IMR-90 (cell line): ENCODE measurements at places on chromosomes 1 and 21. TPM values are rescaled to one million over a fixed set of nuclear protein-coding genes. Genes with fewer than 3 reads are reported as not detected.
A peak's percentile ranks its signal among the peaks of the same experiment; 100 is the strongest.

- H3K4me1 ChIP-seq: no peaks in the 10 kb centered on the region
- H3K27me3 ChIP-seq: peaks cover 14% of the 10 kb centered on the region
- H3K4me3 ChIP-seq: no peak overlapping the region
- H3K27ac ChIP-seq: no peak overlapping the region
- H3K36me3 ChIP-seq: peaks cover 17% of the 10 kb centered on the region
These were observed 13.2 kb downstream of the RHOU start for GRCh38 chr1:228748431-228748830.

GRCh38 chr1:167854184-167854583 is 59.8 kb downstream of the ADCY10 start:
- no peak overlapping the region for H3K27ac ChIP-seq
- H3K36me3 ChIP-seq: no peaks in the 10 kb centered on the region
- no peaks in the 10 kb centered on the region for H3K4me1 ChIP-seq
- no peaks in the 10 kb centered on the region for H3K27me3 ChIP-seq
- DNase-seq: no peak

DNA sequence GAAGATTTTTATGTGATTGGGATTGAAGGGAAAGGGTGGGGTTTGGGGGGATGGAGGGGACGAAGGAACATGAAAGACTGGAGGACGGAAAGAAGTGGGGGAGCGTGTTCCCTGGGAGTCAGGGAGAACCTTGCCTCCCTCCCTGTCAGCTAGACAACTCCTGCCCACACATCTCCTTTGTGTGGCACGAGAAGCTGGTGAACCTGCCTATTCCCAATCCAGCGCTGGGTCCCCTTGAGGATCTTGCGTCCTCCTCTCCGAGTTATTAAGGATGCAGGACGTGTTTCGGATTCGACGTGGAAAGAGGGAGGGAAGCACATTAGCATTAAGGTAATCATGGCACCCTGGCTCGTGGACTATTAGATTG is 1.4 kb downstream of the LRRC7 start:
- no peak overlapping the region for H3K4me3 ChIP-seq
- no peak for DNase-seq
- H3K27ac ChIP-seq: no peak overlapping the region
- peaks cover 36% of the 10 kb centered on the region for H3K27me3 ChIP-seq

- peaks cover 78% of the 10 kb centered on the region for H3K27me3 ChIP-seq
- H3K36me3 ChIP-seq: no peaks in the 10 kb centered on the region
- H3K4me3 ChIP-seq: no peak overlapping the region
- H3K4me1 ChIP-seq: no peaks in the 10 kb centered on the region; the same call in 1 of the 2 replicates
These were observed 52.8 kb downstream of the RAP1GAP start for GRCh38 chr1:21616372-21616771.

GRCh38 chr1:78490861-78491450 is at the start of gene PTGFR:
PTGFR (plus strand) TSS chr1:78490974; CDS start chr1:78492744, 1,770 bp downstream.
- no peaks in the 10 kb centered on the region for H3K27me3 ChIP-seq
- DNase-seq: peak; percentile 36
- peak within 1 kb of the TSS; percentile 47 for H3K27ac ChIP-seq
- H3K4me3 ChIP-seq: peak within 1 kb of the TSS; percentile 61
- H3K4me1 ChIP-seq: no peaks in the 10 kb centered on the region; the same call in 1 of the 2 replicates

DNA sequence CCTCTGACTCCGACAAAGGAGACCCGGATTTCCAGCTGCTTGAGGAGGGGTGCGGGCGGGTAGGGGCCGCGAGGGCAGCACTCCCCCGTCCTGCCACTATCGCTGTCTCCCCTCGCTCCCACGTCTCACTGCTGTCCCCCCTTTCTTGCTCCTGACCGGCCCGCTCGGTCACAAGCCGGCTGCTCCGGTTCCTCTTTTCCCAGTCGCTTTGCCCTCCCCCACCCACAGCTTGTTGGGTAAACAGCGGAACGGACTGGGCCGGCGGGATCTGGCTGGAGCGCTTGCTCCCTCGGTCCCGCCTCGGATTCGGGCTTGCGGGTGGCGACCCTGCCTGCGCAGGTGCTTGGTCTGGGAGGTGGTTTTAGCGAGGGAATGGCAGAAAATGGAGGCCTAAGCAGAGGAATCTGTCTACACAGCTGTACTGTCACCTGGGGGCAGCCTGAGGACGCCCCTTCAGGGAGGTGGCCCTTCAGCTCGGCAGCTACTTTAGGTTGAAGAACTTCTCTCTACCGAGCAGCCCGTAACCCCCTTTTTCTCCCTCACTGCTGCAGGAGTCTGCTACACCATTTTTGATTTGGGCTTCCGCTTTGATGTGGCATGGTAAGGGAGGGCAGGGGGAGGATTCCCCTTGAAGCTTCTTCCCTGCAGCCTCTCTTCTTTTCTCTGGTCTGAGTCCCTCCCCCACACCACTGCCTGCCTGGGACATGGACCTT is 645 bp downstream of the ATP6V0B start:
- H3K27me3 ChIP-seq: no peaks in the 10 kb centered on the region
- peak overlapping the region; percentile 73 for H3K27ac ChIP-seq
- peaks cover 18% of the 10 kb centered on the region for H3K4me1 ChIP-seq
- no peak for DNase-seq

KRTAP11-1 gene
- not detected in 2 replicates for total RNA-seq

SLC2A5 gene
- 0.18 TPM in 1 of 2 replicates, not detected in the other for total RNA-seq

DNA sequence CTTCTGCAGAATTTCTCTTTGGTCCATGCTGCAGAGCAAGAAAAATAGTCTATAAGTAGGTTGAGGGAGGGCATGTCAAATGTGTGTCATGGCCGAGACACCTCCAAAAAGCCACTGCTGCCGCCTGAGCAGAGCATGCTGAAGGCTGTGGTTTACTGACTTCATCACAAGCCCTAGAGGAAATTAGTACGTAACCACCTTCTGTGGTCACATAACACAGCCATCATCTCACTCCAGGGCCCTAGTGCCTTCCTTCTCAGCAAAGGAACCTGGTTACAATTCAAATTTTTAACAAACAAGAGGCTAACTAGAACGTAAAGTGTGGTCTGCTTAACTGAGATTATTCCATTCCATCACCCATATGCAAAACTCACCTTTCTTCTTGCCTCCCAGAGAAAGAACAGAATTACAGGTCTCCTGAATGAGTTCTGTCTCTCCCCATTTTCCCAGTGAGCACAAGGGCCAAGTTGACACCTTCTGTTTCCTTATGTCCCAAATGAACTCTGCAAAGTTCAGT is at the start of gene PTPN22:
Gene PTPN22 (minus strand): TSS at position 116 of the 517 bp plus-strand sequence.
- H3K4me3 ChIP-seq: no peak within 1 kb of the TSS
- no peaks in the 10 kb centered on the region for H3K27me3 ChIP-seq
- no peaks in the 10 kb centered on the region for H3K36me3 ChIP-seq
- DNase-seq: peak; percentile 83
- peaks cover 6% of the 10 kb centered on the region; the same call in 1 of the 2 replicates for H3K4me1 ChIP-seq

RHOU gene
- 0.72 and 0.83 TPM in 2 replicates for total RNA-seq

- no peak overlapping the region for H3K4me3 ChIP-seq
- peak overlapping the region; percentile 7 for H3K27ac ChIP-seq
- peaks cover 76% of the 10 kb centered on the region for H3K4me1 ChIP-seq
- H3K27me3 ChIP-seq: no peaks in the 10 kb centered on the region
- peaks cover 65% of the 10 kb centered on the region for H3K36me3 ChIP-seq
These were observed 14.9 kb downstream of the SLC2A1 start for GRCh38 chr1:42943728-42944127.

CELSR2 gene
- 1.1 and 1.3 TPM in 2 replicates for total RNA-seq

ATAD3C gene
- total RNA-seq: not detected in 2 replicates

GRCh38 chr1:56502700-56503245 is 76.6 kb downstream of the PLPP3 start:
- DNase-seq: peak; percentile 50
- no peak overlapping the region for H3K27ac ChIP-seq
- H3K36me3 ChIP-seq: peaks cover 75% of the 10 kb centered on the region
- peaks cover 5% of the 10 kb centered on the region; the same call in 1 of the 2 replicates for H3K4me1 ChIP-seq
- H3K27me3 ChIP-seq: no peaks in the 10 kb centered on the region

GRCh38 chr21:45459171-45460010 is 54.4 kb downstream of the COL18A1 start:
- DNase-seq: no peak
- peak overlapping the region; percentile 83 for H3K27ac ChIP-seq
- H3K27me3 ChIP-seq: no peaks in the 10 kb centered on the region
- peaks cover 44% of the 10 kb centered on the region for H3K4me1 ChIP-seq

- H3K27ac ChIP-seq: no peak overlapping the region
- no peak for DNase-seq
- H3K4me3 ChIP-seq: no peak overlapping the region
- no peaks in the 10 kb centered on the region for H3K27me3 ChIP-seq
These were observed 41.7 kb downstream of the PLXNA2 start for GRCh38 chr1:208202333-208202995.

SH3BGR gene
- total RNA-seq: 1.1 and 1.6 TPM in 2 replicates

- DNase-seq: no peak
- no peak overlapping the region for H3K4me3 ChIP-seq
- no peak overlapping the region for H3K27ac ChIP-seq
These were observed 16.9 kb upstream of the PTTG1IP start for GRCh38 chr21:44890338-44890931.

GRCh38 chr1:59314776-59315528 is 18.1 kb downstream of the FGGY start:
- H3K27ac ChIP-seq: no peak overlapping the region
- no peaks in the 10 kb centered on the region for H3K36me3 ChIP-seq
- H3K4me3 ChIP-seq: no peak overlapping the region
- peaks cover 7% of the 10 kb centered on the region for H3K4me1 ChIP-seq
- DNase-seq: no peak

DNA sequence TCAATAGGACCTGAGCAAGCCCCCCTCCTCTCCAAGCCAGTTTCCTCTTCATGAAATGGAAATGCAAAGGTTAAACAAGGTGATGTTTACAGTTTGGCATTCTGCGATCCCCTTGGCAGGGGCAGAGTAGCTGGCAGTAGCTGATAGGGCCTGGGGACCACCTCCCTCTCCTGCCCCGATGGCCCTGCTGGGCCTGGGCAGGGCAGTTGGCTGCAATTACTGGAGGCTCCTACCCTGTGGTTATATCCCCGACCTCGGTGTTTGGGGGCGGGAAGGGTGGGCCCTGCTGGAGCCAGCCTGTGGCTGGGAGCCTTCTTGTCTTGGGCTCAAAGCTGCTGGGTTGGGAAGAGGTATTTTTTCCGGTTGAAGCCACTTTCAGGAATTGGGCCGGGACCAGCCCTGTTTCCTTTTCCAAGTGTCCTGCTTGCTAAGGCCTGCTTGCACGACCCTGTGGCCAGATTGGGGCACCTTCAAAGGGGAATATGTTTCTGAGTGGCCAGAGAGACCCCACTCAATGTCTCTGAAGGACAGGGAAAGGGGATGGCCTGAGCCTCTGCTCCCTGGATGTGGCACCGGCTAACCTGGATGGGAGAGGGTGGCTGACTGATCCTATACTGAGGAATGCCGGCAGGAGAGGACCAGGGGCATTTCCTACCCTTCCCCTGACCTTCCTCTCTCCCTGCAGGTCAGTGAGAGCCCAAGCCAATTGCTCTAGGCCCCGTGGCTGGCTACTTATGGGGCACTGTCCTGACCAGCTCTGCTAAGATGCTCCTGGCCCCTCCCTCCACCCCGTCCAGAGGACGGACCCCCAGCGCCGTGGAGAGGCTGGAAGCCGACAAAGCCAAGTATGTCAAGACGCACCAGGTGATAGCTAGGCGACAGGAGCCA is 1.9 kb downstream of the FAM110D start:
- no peak overlapping the region for H3K27ac ChIP-seq
- H3K27me3 ChIP-seq: peaks cover 40% of the 10 kb centered on the region; the same call in 1 of the 2 replicates
- no peak for DNase-seq
- H3K36me3 ChIP-seq: no peaks in the 10 kb centered on the region
- peaks cover 4% of the 10 kb centered on the region for H3K4me1 ChIP-seq
- 0 out of 2 replicates have a peak overlapping the region, but pooled peaks have one; percentile 41 for H3K4me3 ChIP-seq

AMPD1 gene
- not detected in 2 replicates for total RNA-seq

GRCh38 chr1:24981631-24982005 is 51.5 kb upstream of the RUNX3 start:
- H3K27me3 ChIP-seq: peaks cover 40% of the 10 kb centered on the region
- no peak overlapping the region for H3K4me3 ChIP-seq
- no peaks in the 10 kb centered on the region for H3K36me3 ChIP-seq
- H3K4me1 ChIP-seq: no peaks in the 10 kb centered on the region
- H3K27ac ChIP-seq: no peak overlapping the region

DNA sequence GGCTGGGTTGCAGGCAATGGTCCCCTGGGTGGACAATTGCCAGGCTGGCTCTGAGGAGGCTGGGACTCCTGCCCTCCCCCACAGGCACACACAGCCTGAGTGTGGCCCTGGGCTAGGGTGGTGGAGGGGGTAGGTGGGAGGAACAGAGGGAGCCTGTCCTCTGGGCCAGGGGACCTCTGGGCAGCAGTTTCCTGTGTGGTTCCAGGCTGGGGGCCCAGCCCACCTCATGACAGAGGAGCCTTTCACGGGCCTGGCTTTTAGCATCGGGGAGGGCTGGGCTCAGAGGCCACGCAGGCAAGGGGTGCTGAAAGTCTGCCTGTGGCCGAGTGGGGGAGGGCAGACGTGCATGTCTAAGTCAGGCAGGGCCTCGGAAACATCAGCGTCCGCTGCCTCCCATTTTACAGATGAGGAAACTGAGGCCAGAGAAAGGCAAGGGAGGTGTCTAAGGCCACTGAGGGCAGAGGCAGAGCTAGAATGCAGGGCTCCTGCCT is 7.0 kb downstream of the EXTL1 start:
- H3K27me3 ChIP-seq: peaks cover 3% of the 10 kb centered on the region; the same call in 1 of the 2 replicates
- H3K4me1 ChIP-seq: no peaks in the 10 kb centered on the region; the same call in 1 of the 2 replicates
- H3K36me3 ChIP-seq: no peaks in the 10 kb centered on the region
- DNase-seq: no peak
- H3K27ac ChIP-seq: no peak overlapping the region

DNA sequence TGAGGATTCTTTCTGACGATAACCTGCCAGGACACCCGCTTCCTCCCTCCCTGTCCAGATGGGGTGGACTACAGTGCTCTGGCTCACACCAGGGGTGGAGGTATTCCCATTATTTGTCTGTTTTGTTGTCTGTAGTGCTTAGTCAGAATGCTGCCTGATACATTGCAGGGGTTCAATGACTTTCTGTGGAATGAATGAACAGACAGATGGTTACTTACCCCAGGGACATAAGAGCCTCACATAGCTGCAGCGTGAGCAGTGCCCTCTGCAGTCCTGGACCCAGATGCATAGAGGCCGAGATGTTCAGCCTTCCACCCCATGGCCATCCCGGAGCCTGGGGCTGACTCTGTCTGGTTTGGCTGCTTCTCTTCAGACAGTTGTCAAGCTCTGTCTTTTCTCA is 13.0 kb upstream of the F3 start:
- H3K27ac ChIP-seq: no peak overlapping the region
- no peaks in the 10 kb centered on the region for H3K36me3 ChIP-seq
- DNase-seq: no peak
- no peak overlapping the region for H3K4me3 ChIP-seq
- peaks cover 31% of the 10 kb centered on the region for H3K4me1 ChIP-seq
- H3K27me3 ChIP-seq: no peaks in the 10 kb centered on the region
